ENCODE measurements at places on chromosomes 2 and 18.
A peak's percentile ranks its signal among the peaks of the same experiment; 100 is the strongest.

GRCh38 chr2:106306387-106306786, 112.3 kb upstream of the UXS1 start:
- H3K4me3 ChIP-seq, result no peak overlapping the region
- no peak for DNase-seq
- H3K4me1 ChIP-seq, result no peaks in the 10 kb centered on the region
- no peaks in the 10 kb centered on the region for H3K27me3 ChIP-seq

DNA sequence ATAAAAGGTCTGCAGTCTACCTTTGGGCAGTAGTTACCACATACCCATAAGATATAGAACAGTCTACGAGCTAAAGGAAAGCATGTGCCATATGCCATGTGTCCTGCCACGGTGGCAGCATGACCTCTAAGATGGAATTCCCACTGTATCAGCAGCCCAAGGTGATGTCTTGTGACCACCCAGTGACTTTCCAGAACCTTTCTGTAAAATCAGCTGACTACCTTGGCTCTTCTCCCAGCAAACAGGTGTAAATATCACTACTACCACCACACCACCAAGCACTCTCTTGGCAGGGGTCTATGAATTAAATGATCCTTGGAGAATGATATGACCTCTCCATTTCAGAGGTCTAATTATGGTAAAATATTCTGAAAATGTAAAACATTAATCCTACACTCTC, 99.6 kb downstream of the METTL8 start:
- H3K4me1 ChIP-seq, result no peaks in the 10 kb centered on the region
- no peaks in the 10 kb centered on the region for H3K36me3 ChIP-seq
- no peak overlapping the region for H3K4me3 ChIP-seq
- H3K27me3 ChIP-seq, result no peaks in the 10 kb centered on the region
- DNase-seq, result no peak

- no peak for DNase-seq
- H3K27me3 ChIP-seq, result no peaks in the 10 kb centered on the region
- H3K4me3 ChIP-seq, result no peak overlapping the region
- no peaks in the 10 kb centered on the region for H3K4me1 ChIP-seq
- no peak overlapping the region for H3K27ac ChIP-seq
- no peaks in the 10 kb centered on the region for H3K36me3 ChIP-seq
Observed at GRCh38 chr2:119827866-119828507, 68.3 kb downstream of the PTPN4 start.

DNA sequence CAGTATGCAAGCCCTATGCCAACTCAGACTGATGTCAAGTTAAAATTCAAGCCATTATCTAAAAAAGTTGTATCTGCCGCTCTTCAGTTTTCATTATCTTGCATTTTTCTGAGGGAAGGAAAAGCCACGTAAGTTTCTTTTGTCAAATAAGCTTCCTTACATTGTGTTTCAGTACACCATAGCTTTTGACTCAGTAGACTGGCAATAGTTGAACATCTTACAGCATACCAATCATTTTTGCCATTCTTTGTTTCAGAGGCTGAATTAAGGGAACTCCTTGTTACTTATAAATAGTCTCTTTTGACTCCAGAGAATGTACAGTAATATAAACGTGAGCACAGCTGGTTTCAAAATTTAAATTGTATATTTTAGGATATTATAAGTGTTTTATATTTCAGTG, 120.6 kb downstream of the EHBP1 start:
- no peak overlapping the region for H3K4me3 ChIP-seq
- no peaks in the 10 kb centered on the region for H3K36me3 ChIP-seq
- H3K4me1 ChIP-seq, result no peaks in the 10 kb centered on the region

DNA sequence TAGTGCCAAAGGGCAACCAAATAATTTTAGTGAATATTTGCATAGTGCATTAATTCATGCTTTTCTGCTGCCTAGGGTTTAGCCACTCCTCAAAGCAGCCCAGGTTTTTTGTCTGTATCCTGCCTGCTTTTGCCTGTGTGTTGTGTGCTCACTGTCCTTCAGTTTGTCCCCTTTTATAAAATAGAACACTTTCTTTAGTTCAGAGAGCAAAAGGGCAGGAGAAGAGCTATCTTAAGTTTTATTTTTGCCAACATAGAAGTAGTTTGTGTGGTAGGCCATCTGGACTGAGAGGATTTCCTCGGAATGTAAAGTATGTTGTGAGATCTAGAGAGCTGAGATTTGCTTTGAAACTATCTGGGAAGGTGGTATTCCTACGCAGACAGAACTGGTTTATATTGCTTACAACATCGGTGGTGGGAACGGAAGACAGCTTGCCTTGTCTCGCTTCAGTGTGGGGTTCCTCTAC, 64.9 kb downstream of the EML4 start:
- no peaks in the 10 kb centered on the region for H3K36me3 ChIP-seq
- no peaks in the 10 kb centered on the region for H3K4me1 ChIP-seq
- DNase-seq, result no peak
- peak overlapping the region; percentile 51 for H3K27ac ChIP-seq

- DNase-seq, result no peak
- no peak overlapping the region for H3K27ac ChIP-seq
- H3K4me3 ChIP-seq, result no peak overlapping the region
- no peaks in the 10 kb centered on the region for H3K4me1 ChIP-seq
- no peaks in the 10 kb centered on the region for H3K27me3 ChIP-seq
Observed at GRCh38 chr2:186429104-186429503, 57.0 kb upstream of the ZC3H15 start.

DNA sequence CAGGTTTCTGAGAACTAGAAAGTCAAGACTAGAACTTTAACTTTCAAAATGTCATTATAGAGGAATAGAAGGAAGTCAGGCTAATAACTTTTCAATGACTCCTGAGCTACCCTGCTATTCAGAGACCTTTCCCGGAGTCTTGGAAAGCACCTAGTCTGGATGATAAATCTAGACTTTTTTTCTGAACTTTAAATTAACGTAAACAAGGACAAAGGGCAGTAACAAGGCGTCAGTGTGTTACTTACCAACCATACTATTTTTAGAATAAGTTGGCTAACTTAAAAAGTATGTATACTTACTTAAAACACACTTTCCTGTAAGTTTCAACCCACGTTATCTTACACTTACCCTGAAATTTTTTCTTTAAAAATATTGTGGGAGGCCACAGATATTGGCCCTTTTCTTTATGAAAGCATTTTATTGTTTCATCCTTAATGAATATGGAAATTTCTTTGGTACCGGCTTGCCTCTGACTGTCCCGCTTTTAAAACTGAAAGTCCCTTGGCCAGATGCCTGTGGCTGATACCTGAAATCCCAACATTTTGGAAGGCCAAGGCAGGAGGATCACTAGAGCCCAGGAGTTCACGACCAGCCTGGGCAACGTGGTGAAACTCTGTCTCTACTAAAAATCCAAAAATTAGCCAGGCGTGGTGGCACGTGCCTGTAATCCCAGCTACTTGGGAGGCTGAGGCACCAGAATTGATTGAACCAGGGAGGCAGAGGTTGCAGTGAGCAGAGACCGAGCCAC, 9.7 kb downstream of the PMAIP1 start:
- no peak for DNase-seq
- H3K27me3 ChIP-seq, result peaks cover 4% of the 10 kb centered on the region
- no peaks in the 10 kb centered on the region for H3K36me3 ChIP-seq
- H3K4me3 ChIP-seq, result no peak overlapping the region
- no peak overlapping the region for H3K27ac ChIP-seq

DNA sequence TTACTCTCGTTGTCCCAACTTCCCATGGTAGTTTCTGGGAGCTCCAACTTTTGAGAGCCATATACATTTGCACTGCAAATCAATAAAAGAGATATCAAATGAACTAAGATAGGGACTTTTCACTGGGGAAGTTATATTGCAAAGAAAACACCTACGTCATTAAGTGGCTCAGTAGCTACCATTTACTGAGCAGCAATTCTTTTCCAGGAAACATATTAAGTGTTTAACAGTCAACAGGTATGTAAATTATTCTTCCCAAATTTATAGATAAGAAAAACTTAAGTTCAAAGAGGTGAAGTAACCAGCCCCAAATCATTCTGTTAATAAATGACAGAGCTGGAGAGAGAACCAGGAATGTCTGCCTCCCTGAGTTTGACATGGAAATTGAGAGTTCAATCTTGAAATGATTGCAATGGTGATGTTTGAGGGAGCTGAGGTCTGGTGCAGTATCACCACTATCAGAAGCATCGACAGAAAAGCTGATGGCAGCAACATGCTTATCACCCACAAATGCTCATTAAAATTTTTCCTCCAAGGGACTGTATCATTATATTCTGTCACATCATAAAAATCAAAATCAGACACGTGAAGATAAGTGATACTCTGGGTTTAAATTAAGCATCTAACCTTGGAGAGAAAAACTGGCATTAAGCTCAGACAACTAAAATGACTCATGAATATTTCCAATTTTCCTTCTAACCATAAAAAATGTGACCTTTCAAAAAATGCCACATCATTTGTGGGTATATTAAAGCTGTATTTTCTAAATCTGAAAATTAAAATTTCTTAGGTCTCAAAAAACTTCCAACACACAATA, 43.4 kb downstream of the GAREM1 start:
- H3K27me3 ChIP-seq, result no peaks in the 10 kb centered on the region
- no peaks in the 10 kb centered on the region for H3K36me3 ChIP-seq

DNA sequence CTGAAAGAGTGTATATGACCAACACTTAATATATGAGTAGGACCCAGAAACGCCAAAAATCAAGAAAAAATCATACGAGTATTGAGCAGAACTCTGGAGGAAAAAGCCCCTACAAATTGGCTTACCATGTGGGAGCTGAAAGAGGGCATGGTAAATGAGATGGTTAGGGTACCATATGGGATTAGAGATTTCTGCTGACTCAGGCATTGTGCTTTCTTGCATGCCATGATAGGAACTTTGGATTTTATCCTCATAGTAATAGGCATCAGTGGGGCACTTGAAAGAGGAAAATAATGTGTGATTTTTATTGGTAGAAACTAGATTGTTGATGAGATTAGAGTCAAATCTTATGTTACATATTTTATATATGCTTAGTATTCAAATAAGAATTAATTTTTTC, 271.1 kb downstream of the CBLN2 start:
- DNase-seq, result no peak
- no peaks in the 10 kb centered on the region for H3K27me3 ChIP-seq
- no peak overlapping the region for H3K4me3 ChIP-seq
- no peaks in the 10 kb centered on the region for H3K4me1 ChIP-seq

DNA sequence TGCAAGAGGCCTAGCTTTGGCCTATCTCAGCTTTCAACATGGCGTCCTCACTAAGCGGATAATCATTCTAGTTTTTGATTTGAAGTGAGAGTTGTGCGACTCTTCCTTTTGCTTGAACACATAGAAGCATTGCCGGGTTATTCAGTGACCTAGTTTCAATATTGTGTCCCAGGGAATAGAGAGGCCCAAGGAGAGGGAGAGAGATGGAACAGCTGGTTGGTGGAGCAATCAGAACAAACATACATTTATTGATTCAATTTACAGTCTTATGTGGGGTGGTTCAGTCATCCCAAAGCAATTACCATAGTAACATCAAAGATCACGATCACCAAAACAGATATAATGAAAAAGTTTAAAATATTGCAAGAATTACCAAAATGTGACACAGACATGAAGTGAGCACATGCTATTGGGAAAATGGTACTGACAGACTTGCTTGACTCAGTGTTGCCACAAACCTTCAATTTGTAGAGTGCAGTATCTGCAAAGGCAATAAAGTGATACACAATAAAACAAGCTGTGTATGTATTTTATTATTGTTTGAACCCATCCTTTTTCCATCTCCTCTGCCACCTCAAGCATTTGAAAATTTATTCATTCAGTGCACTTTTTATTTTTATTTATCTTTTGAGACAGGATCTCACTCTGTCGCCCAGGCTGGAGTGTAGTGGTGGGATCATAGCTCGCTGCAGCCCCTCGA, 30.2 kb downstream of the COPS7B start:
- no peaks in the 10 kb centered on the region for H3K27me3 ChIP-seq
- no peaks in the 10 kb centered on the region for H3K36me3 ChIP-seq
- H3K27ac ChIP-seq, result no peak overlapping the region
- H3K4me1 ChIP-seq, result no peaks in the 10 kb centered on the region
- no peak overlapping the region for H3K4me3 ChIP-seq
- no peak for DNase-seq

- no peak overlapping the region for H3K4me3 ChIP-seq
- H3K27ac ChIP-seq, result peak overlapping the region; percentile 16
- peaks cover 2% of the 10 kb centered on the region for H3K4me1 ChIP-seq
- DNase-seq, result no peak
Observed at GRCh38 chr2:164896634-164897355, 55.2 kb upstream of the COBLL1 start.

- no peaks in the 10 kb centered on the region for H3K4me1 ChIP-seq
- no peaks in the 10 kb centered on the region for H3K27me3 ChIP-seq
- H3K27ac ChIP-seq, result no peak overlapping the region
- no peaks in the 10 kb centered on the region for H3K36me3 ChIP-seq
Observed at GRCh38 chr2:239839306-239839705, 185.8 kb downstream of the NDUFA10 start.

DNA sequence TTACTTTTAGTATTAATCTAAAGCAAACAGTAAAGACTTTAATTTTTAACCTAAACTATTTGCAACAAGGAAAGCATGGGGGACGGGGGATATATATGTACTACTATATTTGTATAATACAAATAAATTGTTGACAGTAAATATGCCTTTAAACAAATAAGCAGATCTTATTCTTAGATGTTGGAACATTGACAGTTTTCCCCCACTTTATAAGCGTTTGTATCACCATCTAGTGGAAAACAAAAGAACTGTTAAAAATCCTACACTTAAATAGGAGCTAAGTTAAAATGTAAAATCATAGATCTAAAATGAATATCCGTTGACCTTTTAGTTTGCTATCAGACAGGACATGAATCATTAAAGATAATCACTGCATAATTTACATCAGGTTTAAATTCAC, 50.0 kb downstream of the RBBP8 start:
- no peaks in the 10 kb centered on the region for H3K27me3 ChIP-seq
- H3K4me1 ChIP-seq, result peaks cover 2% of the 10 kb centered on the region
- H3K36me3 ChIP-seq, result peaks cover 4% of the 10 kb centered on the region
- no peak overlapping the region for H3K4me3 ChIP-seq
- no peak overlapping the region for H3K27ac ChIP-seq
- DNase-seq, result peak; percentile 59

DNA sequence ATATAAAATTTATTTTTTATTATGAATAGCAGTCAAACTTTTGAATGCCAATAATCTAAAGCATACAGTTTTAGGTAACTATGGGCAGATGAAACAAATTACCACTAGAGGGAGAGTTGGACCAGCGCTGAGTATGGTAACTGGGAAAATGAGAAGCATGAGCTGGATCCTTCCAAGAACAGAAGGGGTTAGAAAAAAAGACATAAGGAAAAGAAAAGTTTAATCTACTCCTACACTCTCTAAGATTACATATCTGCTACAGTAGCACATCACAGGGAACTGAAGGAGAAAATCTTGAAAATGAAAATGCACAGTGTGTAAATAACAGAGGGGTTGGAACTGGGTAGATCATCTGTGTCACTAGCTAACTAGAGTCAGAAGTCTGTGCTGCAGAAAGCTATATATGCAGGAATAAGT, 15.5 kb downstream of the REG3G start:
- H3K36me3 ChIP-seq, result no peaks in the 10 kb centered on the region
- no peaks in the 10 kb centered on the region for H3K4me1 ChIP-seq
- H3K4me3 ChIP-seq, result no peak overlapping the region
- no peak overlapping the region for H3K27ac ChIP-seq
- no peaks in the 10 kb centered on the region for H3K27me3 ChIP-seq

All from kidney (tissue), 22 donors.